CD4-positive, alpha-beta T cell treated with Interferon alpha-2 for 1 hour (primary cell): ENCODE measurements at places on chromosomes 6 and 20.

- peak; percentile 82 for DNase-seq
Observed at GRCh38 chr6:129598244-129599187, 111.5 kb downstream of the ARHGAP18 start.

DNA sequence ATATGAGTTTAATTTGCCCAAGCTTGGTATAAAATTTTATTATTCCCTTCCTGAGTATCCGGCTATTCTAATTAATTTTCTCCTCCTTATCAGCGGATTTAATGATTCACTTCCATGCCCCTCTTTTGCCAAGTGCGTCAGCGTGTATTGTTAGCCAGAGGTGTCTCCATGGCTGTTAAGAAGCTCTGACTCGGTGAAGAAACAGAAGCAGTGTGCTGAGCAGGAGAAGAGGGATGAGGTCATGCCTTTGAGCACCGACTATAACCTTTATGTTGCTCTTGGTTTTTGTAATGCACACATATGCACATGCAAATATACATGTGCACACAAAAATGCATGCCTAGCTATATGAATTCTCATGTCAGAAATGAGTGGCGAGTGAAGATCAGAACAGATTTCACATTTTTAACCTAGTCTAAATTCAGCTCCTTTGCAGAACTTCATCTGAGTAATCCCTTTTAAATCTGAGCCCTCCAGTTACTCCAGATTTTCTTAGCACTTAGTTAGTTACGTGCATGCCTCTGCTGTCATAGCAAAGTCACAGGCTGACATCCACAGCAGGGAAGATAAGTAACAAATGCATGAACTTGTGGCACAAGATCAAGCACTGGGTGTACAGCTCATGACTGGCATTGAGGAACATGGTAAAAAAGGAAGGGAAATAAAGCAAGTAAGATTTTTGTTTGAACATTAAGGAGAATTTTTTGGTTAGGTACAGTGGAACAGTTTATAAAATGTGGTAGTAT is 24.3 kb downstream of the HTR1E start:
- no peak for DNase-seq

DNA sequence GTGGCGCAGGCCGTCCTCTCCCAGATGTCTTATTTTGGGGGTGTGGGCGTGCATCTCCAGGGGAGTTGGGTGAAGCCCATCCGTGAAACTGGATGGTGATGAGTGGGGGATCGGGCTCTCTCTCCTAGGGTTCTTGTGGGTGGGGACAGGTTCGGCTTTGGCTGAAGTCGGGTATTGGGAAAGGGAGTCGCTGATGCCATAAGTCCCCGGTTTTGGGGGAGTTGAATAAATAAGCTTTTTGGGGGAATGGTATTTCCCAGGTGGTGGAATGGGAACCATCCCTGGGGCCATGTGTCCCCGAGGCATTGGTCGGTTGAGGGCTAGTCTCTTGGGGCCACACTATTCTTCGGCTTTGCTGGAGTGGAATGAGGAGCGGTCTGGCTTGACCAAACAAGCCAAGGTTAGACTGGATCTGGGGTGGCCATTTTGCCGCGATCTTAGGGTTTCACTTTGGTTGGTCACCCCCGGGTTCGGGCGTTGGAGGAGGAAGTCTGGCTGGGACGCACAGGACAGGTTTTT is 481 bp downstream of the ZNF133 start:
- DNase-seq = no peak

DNA sequence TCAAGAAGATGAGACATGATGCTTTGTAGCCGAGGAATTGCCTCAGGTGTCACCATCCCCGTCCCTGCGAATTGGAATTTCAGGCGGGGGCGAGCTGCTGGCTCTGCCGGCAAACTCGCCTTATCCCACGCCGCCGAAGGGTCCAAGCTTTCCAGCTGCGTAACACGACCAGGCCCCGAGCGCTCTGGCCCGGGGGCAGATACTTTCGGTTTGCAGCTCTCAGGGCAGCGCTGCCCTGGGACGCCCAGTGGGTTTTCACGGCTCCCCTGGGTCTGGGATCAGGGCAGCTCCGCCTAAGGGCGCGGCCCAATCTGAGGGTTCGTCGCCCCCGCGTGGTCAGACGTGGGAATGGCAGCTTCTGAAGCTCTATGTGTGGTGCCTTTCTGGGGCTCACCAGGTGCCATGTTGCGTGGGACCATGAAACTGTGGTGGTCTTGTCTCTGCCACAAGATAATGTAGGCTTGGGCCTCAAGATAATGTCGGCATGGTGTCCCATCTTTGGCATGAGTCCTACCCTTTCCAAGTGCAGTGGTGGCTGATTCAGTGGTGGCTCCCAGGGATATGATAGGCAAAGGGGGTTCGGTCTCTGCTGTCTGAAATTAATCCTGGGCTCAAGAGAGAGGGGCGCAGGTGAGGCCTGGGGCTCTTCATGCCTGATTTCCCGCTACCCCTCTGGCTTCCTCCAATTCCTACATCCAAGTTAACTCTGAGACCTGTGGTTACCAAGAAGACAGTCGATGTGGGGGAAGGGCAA is 21.0 kb downstream of the PIGT start:
- peak; percentile 90 for DNase-seq

DNA sequence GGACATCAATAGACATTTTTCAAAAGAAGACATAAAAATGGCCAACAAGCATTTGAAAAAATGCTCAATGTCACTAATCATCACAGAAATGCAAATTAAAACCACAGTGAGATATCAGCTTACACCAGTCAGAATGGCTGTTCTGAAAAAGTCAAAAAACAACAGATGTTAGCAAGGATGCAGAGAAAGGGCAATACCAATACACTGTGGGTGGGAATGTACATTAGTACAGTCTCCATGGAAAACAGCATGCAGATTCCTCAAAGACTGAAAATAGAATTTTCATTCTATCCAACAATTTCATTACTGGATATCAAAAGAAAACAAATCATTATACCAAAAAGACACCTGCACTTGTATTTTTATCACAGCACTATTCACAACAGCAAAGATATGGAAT is 85.3 kb downstream of the DCDC2 start:
- no peak for DNase-seq

DNA sequence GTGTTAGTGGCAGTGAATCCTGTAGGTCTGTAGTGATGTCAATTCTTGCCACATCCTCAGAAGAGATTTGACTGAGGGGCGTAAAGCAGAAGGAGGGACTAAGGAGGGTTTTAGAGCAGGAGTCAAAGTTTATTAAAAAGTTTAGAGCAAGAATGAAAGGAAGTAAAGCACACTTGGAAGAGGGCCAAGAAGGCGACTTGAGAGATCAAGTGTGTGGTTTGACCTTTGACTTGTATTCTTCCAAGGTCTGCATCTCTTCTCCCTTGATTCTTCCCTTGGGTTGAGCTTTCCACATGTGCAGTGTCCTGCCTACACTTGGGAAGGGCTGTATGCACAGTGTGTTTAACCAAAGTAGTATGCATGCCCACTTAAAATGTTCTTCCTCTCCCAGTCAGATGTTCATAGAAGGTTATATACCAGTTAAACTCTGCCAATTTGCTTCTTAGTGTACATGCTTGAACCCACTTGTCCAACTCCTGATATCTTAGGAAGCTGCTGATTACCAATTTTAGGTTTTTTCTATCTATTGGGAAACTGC is 627.6 kb downstream of the MMUT start:
- no peak for DNase-seq

GRCh38 chr6:134169871-134170486 is 117.6 kb upstream of the SLC2A12 start:
- no peak for DNase-seq

DNA sequence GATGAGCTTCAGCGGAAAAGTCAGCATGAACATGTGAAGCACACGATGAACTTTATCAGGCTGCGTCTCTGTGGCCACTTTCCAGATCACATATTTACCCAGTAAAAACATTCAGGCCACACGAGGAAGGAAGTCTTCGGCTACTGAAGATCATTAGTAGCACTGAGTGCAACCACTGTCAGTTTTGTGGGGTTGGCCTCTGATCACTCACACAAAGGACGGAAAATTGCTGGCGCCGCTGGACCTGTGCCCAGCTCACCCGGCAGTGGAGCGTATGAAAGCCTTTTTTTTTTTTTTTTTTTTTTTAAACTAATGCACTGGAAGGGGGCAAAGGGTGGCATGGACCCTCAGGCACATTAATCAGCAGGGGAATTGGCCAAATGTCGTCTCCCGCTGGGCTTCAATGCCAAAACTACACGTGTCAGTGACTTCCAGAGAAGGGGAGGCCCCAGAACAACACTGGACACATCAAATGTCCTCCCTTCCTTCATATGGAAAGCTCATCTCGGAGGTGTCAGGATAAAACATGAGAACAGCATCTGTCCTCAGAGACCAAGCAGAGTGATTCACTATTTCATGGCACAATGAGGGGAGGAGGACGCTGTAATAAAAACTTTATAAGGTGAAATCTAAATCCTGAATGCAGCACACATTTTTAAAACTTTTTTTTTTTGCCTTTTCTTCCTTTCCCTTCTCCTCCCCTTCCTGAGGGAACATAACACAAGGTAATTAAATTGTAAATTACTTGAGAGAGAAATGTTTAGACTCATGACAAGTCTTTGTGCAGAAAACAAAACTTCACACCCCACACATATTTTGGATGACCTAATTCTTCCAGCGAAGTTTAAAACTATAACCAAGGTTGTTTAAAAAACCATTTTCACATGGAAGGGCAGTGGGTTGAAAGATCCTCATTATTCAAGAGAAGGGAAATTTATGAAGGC is 223.4 kb downstream of the FOXC1 start:
- no peak for DNase-seq

- no peak for DNase-seq
Observed at GRCh38 chr6:99356641-99357040, 7.2 kb upstream of the FAXC start.

GRCh38 chr6:125699591-125699990 is 49.8 kb upstream of the HEY2 start:
- DNase-seq = no peak

GRCh38 chr6:151784441-151785214 is 22.9 kb upstream of the ESR1 start:
- no peak for DNase-seq

DNA sequence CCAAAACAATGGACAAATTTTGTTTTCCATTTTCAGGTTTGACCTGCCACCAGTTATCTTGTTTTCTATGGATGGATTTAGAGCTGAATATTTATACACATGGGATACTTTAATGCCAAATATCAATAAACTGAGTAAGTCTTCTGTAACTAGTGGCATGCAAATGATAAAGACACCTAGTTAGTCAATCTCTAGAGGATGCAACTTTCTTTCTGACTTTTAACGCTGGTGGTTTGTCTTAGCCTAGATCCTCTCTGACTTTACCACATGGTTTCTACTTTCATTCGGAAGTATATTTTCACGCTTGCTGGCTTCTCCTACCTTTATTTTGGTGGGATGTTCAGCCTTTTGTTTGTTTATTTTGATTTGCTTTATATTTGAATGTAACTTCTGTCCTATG is 21.2 kb downstream of the ENPP3 start:
- DNase-seq = no peak

DNA sequence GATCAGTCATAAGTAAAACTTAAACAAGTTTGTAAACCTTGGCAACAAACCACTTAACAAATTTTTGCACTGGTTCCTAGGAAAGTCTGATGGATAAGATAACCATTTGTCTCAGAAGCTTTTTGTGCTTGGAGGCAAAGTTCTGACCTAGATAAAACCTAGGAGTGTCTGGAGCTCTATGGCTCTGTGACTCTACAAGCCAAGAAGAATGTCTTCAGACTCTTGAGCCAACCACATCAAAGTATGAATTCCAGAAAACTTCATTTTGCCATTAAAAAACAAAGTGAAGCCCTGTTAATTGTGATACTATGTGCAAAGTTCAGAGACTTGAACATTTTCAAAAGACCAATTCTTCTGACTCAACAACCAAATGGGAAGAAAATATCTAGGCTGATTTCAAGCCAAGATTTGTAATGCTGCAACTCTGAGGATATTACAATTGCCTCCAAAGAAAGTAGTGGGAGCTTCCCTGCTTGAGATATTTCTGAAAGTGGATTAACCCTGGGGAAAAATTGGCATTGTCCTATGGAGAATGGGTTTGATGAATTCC is 158.1 kb upstream of the FOXQ1 start:
- no peak for DNase-seq

DNA sequence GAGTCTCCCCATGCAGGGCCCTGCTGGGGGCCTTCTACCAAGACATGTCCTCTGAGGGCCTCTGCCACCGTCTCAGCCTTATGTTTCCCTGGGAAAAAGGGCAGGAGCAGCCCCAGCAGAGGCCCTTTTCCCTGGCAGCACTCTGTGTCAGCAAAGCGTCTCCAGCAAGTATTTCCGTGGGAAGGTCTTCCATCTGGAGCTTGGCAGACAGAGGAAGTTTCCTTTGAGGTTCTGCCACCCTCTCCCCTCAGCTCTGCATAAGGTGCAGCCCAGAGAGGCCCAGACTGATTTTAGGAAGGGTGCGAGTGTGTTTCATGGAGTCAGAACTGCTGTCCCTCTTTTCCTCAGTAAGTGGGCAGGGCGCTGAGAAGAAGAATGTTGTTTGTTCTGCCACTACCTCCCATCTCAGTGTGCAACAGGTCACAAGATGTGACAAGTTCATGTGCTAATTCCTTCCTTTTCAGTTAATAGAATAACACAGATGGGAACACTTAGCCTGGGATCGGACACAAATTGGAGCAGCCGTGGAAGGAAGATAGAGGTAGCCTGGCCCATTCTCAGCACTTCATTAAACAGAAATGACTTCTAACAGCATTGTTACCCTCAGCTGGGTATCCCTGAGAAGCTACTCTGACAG is 784.4 kb downstream of the MAFB start:
- no peak for DNase-seq

DNA sequence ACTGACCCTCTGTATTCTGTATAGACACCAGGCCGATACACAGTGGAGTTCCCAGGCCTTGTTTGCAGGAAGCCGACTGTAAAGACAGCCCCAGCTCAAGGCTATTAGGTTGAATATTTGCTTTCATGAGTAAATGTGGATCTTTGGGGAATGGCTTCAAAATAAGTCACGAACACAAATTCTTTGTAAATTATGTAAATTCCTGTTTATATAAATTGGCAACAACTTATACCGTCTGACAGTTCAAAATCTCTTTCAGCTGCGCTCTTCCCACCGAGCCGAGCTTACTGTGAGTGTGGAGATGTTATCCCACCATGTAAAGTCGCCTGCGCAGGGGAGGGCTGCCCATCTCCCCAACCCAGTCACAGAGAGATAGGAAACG is 24.7 kb downstream of the EDN3 start:
- DNase-seq = no peak

- DNase-seq = no peak
Observed at GRCh38 chr6:33850869-33851541, 47.2 kb upstream of the MLN start.

DNA sequence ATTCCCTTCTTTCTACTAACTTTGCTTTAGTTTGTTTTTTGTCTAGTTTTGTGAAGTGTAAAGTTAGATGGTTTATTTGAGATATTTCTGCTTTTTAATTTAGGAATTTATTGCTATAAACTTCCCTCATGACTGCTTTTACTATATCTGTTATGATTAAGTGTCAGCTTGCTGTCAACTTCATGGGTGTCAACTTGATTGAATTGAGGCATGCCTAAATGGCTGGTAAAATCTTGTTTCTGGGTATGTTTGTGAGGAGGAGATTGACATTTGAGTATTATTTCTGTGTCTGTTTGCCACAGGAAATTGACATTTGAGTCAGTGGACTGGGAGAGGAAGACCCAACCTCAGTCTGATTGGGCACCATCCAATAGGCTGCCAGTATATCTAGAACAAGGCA is 1147.0 kb upstream of the EYS start:
- DNase-seq = no peak

- no peak for DNase-seq
Observed at GRCh38 chr6:127249621-127250020, 17.0 kb upstream of the RNF146 start.
